ENCODE measurements at places on chromosomes 3 and 15.

DNA sequence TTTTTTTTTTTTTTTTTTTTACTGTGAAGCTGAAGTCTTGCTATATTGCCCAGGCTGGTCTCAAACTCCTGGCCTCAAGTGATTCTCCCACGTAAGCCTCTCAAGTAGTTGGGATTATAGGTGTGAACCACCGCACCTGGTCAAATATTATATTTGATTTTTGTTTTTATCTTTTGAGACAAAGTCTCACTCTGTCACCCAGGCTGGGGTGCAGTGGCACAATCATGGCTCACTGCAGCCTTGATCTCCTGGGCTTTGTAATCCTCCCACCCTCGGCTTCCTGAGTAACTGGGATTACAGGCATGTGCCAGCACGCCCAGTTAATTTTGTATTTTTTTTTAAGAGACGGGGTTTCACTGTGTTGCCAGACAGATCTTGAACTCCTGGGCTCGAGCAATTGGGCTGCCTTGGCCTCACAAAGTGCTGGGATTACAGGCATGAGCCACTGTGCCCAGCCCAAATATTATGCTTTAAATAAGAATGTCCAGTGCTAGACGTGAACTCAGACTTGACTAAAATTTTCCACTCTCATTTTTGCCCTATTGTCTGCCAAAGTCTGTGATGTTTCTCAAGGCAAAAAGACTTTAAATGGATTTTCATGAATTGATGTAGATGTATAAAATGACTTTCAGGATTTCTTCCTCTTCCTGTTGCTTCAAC lies 33.4 kb upstream of the CRBN start:
- DNase-seq: no peak

GRCh38 chr3:25481386-25481785 lies 53.3 kb downstream of the RARB start:
- DNase-seq: no peak

- DNase-seq: no peak
Observed at GRCh38 chr3:112736805-112737566, 96.0 kb upstream of the CCDC80 start.

DNA sequence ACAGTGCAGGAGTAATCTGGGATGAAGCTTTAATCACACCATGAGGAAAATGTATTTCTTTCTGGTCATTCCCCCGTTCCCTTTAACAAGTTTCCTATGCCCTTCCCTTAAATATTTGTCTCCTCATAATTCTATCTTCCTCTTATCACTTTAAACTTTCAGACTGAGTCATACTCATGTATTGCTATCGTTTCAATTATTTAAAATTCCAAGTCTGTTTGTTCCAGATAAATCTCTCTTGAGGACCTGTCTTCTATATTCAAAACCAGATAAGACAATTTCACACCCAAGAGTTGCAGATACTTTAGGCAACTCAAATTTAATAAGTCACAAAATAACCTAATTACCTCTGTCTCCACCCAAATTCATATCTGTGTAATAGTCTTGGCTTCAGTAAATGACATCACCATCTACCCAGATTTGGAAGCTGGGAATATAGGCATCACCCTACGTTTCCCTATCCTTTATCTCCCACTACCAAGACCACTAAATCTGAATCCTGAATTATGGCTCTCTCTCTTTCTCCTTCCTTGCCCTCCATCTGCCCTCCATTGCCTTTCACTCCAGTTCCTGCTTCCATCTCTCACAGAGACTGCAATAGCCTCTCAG lies 220.1 kb downstream of the PYDC2 start:
- no peak for DNase-seq

DNA sequence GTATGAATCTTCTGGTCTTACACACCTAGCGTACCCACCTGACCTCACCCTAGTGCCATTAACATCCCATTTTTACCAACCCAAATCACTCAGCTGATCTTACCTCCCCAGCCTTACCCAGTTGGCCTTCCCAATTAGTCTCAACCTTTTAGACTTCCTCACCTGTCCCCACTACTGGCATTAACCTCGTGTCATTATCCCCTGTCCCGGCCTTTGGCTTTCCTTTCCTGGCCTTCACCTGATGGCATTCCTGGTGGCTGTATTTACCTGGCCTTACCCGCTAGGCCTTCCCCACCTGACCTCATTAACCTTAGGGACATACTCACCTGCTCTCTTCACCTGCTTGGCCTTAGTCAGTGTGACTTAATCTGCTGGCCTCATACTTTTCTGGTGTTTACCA lies 104.1 kb downstream of the IL12A start:
- DNase-seq: no peak

GRCh38 chr15:85276921-85277320 lies 103.5 kb upstream of the AKAP13 start:
- DNase-seq: no peak

- no peak for DNase-seq
Observed at GRCh38 chr3:17322106-17322793, 420.2 kb downstream of the TBC1D5 start.

DNA sequence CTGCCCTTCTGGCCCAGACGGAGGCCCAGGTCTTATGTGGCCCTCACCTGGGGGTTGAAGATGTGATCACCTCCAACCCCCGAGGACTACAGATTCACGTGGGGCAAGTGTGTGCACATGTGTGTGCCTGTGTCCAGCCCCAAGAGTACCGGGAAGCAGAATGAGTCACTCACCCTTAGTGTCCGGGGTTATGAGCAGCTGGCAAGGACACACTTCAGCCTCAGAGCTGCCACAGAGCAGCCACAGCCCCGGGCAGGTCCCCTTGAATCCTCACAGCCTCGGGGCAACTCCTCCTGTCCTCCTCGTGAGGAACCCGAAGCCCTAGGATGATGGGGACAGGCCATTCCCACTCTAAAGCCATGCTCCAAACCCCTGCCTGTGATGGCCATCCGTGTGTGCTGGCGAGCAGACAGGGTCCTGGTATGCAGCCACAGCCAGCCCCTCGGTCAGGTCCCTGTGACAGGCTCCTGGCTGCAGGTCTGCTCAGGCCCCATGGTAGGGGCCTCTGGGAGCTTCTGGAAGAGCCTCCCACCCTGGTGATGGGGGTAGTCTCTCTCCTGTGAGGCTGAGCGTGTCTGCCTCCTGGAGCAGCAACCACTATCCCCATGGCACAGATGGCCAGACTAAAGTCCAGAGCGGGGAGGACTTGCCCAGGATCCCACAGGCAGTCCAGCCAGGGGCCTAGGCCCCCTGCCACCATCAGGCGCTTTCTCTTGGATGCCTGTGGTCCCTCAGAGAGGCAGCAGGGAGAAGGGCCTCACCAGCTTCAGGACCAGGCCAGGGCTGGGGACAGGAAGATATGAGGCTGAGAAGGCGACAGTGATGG lies 852 bp downstream of the STAB1 start:
- no peak for DNase-seq

DNA sequence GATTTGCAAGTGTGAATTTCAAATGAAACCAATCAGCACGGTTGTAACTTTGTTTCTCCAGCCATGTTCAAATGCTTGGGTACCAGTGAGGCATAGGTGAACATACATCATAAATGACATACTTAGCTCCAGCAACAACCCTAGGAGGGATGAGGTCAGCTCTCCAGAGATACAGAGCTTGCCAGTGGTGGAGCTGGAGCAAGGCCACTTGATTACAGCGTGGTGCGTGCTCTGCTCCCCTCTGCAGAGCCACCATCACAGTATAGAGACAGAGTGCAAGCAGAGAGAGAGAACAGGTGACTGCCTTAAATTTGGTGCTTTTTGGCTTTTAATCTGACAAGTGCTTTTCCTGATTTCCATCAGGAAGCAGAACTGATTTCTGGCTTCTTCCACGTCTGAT lies 275.1 kb downstream of the PDZRN3 start:
- DNase-seq: no peak

- peak; percentile 54 for DNase-seq
Observed at GRCh38 chr3:73624821-73625665, at the start of gene PDZRN3. Gene PDZRN3 (minus strand): TSS chr3:73624941.

- no peak for DNase-seq
Observed at GRCh38 chr15:69730281-69731080, 277.9 kb downstream of the RPLP1 start.

GRCh38 chr3:46946856-46947545 lies 29.5 kb downstream of the CCDC12 start:
- DNase-seq: no peak

GRCh38 chr3:115040673-115041286 lies 106.3 kb downstream of the ZBTB20 start:
- peak; percentile 41 for DNase-seq

DNA sequence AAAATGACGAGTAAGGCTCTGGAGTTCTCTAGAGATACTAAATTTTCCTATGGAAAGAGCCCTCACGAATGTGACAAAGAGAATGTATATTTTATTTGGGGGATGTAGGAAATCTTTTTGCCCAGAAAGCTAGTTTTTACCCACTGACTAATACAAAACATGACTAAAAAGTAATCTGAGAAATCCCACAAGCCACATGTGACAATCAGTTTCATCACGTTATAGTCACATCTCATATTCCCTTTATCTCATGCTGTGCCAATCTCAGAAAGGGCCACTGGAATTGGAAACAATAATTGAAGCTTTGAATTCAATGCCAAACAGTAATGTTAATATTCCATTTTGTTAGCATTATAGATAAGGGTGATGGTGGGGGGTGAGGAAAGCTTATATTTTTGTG lies 509.0 kb upstream of the GOLIM4 start:
- DNase-seq: no peak

GRCh38 chr3:66372681-66373350 lies 128.0 kb downstream of the LRIG1 start:
- peak; percentile 47 for DNase-seq

DNA sequence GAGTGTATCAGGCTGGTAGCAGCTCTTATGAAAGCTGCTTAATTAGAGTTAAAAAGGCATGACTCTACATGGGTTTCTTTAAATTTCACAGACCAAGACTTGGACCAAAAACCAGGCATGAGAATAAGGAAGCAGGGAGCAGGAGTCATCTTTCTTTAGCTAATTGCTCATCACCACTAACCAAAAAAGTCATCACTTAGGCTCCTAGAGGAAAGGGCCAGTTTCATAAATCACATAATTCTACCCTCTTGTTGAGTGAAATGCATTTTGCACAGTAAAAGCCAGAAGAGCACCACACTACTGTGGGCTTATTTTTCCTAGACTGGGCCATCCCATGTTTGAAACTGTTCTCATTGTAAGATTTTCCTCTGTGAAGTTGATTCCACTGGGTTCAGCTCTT lies 175.6 kb downstream of the GREM1 start:
- no peak for DNase-seq

- no peak for DNase-seq
Observed at GRCh38 chr3:158737976-158738615, 5.8 kb upstream of the RARRES1 start.

DNA sequence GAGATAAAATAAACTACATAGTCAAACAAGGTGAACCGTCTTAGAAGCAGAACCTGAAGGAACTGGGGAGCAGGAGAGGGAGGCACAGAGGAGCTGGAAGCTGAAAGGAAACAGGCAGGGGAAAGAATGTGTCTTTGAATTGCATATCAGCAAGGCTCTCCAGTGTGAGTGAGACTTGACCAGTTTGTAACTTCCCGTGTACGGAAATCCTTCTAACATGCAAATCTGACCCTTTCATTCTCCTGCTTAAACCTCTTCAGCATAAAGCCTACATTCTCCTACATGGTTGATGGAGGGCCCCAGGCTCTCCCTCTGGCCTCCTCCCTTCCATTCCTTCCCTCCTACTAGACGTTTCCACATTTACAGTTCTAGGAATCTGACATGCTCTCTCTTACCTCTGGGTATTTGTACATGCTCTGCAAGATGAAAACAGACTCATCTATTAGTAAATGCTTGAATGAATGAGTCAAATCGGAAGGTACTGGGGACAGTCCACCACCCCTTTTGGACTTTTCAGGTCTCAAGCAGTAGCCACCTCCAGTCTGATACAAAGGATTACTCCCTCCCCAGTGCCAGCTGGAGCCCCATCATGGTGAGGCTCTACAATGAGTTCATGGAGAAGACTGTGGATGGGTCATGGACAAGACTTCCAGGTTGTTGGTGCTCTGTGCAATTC lies 6.1 kb upstream of the SLC25A38 start:
- no peak for DNase-seq

DNA sequence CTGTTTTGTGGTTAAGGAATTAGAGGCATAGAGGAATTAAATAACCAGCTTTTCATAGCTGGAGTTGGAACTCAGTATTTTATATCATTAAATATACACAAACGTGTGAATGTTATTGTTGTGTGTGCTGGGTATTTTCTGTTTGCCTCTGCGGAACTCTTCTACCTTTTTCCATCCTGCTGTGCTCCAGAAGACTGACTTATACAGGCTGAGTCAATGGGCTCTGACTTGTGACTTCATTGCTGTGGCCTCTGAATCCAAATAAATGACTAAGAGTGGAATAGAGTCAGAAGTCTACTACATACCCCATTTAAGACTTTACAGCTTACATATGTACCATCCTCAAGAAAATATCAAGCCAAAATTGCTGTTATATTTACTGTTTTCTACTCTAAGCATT lies 17.6 kb downstream of the ARIH1 start:
- no peak for DNase-seq

DNA sequence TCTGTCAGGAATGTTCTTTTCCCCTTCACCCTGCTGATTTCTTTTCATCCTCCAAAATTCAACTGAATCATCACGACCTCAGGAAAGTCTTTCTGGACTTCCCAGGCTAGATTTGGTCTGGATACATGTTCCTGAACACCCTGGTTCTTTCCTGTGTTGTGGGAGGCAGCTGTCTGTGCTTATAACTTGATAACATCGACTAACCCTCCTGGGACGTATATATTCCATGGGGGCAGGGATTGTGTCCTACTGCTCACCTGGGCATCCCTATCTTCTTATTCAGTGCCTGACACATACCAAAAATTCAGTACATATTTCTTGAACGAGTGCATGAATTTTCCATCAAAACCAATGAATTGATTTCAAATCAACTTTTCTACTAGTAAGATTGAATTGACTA lies 47.6 kb upstream of the MEF2A start:
- no peak for DNase-seq

- DNase-seq: peak; percentile 84
Observed at GRCh38 chr15:27059610-27060202, 88.7 kb downstream of the GABRG3 start.

DNA sequence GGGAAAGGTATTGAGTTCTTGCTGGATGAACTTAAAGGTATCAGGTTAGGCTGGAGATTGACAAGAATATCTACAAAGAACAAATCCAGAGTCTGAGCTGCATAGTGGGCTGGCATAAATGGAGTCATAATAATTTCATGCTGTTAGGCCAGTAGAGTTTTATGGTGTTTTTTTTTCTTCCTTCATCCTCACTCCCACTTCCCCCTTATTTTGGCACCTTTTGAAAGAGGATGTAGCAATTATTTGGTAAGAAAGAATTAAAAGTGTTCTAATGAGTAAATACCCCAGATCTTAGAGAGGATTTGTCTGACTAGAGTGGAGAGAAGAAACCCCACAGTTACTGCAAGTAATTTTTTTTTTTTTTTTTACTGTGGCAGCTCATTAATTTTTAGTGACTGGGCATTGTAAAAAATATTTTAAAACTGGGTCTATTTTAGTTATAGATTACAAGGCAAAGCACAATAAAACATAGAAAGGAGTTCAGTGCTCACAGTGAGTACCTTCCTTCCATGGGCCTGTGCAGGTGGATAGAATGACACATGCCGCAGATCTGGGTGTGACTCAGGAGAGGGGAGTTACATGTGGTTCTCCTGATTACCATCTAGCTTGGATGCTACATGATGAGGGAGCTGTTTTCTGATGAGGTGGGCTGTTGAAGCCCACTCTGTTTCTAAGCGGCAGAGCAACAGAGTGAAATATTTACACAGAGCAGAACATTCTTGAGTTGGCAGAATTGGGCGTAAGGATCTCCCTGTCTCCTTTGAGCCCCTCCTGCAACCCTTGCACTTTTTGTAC lies 5.3 kb downstream of the EDEM1 start:
- DNase-seq: no peak

All from D341Med (cell line).